ENCODE measurements at places on chromosomes 11 and 22.

- no peak for DNase-seq
Observed at GRCh38 chr11:45900916-45901617, 6.0 kb downstream of the FREY1 start.

GRCh38 chr22:32776802-32777201, 24.7 kb upstream of the TIMP3 start:
- no peak for DNase-seq

- peak; percentile 4 for DNase-seq
Observed at GRCh38 chr11:76918941-76919386, 58.2 kb downstream of the ACER3 start.

- DNase-seq, result no peak
Observed at GRCh38 chr11:13105237-13105844, 96.2 kb downstream of the RASSF10 start.

DNA sequence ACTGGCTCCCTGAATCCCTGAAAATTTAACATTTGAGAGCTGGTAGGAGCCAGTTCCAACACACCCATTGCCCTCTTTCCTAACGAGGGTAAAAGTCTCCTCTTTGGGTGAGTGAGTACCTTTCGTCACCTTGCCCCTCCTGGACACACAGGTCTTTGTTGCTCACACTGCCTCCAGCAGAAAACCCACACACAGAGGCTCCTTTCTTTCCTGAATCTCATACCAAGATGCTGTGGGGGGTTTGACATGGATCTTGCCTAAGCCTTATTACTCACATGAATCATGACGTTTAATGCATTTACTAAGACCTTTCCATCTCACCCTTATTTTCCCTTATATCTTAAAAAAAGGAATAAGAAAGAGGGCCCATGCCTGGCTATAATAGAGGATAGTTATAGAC, 53.0 kb downstream of the PARVA start:
- DNase-seq, result no peak

DNA sequence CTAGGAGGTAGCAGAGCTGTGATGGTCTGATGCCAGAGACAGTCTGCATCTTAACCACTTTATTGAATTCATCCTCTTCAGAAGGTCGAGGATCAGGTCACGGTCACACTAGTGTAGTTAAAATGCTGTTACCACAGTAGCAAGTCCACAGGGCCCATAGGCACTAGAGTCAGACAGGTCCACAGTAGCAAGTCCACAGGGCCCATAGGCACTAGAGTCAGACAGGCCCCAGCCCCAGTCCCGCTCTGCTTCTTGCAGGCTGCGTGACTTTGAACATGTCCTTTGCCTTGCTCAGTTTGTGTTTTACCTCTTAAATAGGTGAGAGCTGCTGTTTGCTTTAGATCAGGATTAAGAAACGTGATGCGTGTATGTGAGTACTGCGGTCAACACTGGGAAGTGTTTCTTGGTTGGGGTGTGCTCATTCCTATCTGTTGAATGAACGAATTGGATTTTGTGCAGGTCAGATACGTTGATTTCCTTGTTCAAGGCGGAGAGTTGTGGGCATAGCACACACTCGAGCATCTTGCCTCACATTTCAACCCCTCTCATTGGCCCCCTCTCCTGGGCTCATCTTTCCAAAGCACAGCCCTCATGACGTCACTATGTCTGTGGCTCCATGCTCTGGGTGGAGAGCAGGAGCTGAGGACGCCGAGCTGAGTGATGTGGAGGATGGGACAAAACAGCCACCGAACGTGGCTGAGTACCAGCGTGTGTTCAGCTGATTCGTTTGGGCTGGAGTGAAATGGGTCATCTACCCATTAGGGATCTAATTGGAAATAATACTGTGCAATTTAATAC, 191.7 kb downstream of the TBC1D22A start:
- DNase-seq, result no peak

DNA sequence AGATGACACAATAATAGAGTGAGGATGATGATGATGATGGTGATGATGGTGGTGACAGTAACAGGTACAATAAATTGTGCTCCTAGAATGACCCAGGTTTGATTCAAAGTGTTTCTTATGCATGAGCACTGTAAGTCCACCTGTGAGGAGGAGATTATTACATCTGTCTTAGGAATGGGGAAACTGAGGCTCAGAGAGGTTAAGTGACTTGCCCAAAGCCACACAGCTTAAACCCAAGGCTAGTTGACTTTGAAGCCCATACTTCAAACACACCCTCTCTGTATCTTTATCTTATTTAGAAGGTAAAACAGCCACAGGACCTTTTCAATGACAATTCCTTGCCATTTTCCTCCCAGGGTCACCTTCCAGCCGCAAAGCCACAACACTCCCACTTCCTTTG, 88.9 kb downstream of the MIAT start:
- DNase-seq, result no peak

GRCh38 chr11:7549681-7550080, 35.9 kb downstream of the PPFIBP2 start:
- no peak for DNase-seq

- no peak for DNase-seq
Observed at GRCh38 chr11:47541070-47541469, 11.9 kb downstream of the CELF1 start.

GRCh38 chr11:112744041-112744440, 217.2 kb upstream of the NCAM1 start:
- no peak for DNase-seq

- DNase-seq, result peak; percentile 54
Observed at GRCh38 chr11:59802639-59803176, 7.9 kb downstream of the MRPL16 start.

DNA sequence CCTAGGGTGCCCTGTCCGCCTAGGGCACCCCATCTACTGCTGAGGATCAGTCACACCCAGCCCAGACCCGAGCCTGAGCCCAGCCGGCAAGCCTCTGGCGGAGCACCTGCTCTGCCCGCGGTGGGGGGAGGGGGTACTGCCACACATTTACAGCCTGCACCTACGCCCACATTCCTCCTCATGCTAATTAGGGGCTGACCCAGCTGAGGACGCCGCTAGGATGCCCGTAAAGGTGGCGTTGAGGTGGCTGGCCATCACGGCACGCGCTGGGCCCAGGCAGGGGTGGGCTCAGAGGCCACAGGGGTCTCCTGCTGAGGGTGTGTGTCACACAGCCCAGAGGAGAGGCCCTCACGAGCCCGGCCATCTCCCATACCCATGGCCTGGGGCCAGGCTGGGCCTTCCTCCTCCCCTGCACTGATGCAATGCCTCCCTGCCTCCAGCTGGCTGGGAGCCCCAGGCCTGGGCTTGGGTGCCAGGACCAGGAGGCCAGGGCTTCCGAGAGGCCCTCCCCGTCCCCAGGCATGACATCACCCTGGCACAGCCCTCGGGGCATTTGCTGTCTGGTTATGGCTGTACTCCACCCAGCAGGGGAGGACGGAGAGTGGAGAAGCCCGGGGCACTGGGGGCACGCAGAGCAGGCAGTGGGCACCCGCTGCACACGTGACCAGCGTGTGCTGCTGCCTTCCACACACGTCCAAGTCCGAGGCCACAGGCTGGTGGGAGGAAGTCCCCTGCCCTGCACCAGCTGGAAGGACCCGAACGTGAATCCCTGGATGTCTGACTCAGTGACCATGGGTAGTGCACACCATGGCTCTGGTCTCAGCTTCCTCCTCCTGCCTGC, 12.7 kb downstream of the DUSP8 start:
- no peak for DNase-seq

DNA sequence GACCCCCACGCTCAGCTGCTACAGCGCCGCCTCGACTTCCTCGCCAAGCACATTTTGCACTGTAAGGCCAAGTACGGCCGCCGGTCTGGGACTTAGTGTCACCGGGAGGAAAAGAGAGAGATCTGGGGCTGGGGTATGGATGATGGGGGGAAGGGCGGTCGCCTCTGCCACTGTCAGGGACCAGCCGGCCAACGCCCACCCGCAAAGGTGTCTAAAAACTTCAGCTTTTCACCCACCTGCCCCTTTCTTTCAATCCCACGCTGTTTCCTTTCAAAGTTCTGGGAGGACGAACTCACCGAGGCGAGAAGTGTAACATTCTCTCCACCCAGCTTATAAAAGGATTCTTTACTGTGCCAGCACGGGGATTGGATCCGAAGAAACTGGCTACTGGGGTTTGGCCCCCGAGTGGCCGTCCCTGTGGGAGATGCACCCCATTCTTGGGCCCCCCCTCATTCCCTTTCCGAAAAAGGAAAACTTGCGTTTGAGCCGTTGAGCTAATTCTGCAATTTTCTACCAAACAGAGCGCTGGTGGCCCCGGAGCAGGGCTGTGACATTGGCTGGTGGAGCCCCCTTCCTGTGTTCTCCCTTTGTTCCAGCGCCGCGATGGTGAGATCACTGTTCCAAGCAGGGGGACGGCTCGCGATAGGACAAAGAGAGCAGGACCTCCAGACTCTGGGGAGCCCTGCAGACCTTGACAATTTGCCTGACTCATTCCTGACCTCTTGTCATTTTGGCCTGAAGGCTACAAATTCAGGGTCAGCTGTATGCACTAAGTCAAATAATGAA, 1.8 kb downstream of the FJX1 start:
- no peak for DNase-seq

DNA sequence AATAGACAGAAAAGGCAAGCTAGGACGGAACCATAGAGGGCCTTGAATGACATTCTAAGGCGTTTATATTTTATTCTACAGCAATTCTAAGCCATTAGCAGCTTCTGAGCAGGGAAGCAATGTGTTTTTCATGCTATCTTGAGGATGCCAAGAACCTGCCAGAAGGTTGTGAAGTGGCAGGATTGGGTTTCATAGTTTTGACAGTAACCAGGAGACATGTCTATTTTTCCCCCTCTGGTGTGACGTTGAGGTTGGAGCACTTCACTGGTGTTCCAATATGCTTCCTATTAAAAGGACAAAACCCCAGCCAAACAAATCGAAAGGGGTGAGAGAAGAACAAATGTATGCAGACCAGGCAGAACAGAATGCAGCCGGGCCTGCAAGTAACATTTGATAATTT, 148.2 kb downstream of the SPATA19 start:
- no peak for DNase-seq

DNA sequence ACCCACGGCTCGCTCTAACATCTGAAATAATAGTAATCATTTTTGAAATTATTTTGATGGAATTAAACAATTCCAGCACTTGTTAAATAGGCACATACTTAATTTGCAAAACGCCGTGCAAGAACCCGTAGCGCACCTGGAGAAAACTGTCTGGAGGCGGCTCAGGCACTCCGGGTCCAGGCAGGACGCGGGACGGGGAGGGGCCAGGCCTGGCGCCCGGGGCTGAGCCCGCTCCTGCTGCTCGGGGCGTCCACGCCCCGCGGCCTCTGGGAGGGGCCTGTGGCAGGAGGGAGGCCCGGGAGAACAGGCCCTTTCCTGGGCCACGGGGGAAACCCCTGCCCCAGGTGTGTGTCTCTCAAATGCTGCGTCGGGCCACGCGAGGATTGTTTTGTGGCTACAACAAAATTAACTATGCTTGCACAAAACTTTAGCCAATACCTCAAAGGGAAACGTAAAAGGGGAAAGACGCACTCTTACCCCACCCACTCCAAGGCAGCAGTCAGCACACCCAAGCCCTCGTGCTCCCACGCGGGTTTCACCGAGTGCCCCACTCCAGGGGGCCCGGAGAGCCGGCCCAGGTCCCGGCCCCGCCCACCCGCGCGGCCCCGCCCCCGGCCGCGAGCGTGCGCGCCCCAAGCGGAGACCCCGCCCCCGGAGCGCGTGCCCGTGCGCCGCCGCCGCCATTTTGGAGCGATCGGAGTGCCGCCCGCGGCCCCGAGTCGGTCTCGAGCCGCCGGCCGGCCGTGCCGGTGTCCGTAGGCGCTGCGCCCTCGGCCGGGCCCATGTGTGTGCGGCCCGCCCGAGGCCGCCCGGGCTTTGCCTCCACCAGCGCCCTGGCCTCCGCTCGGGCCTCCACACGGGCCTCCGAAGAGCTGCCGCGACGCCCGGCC, at the start of gene PPP6R2:
PPP6R2 (plus strand) TSS at position 677 of the 890 bp plus-strand sequence. CDS start 50,582 bp downstream, outside the sequence.
- peak; percentile 89 for DNase-seq

DNA sequence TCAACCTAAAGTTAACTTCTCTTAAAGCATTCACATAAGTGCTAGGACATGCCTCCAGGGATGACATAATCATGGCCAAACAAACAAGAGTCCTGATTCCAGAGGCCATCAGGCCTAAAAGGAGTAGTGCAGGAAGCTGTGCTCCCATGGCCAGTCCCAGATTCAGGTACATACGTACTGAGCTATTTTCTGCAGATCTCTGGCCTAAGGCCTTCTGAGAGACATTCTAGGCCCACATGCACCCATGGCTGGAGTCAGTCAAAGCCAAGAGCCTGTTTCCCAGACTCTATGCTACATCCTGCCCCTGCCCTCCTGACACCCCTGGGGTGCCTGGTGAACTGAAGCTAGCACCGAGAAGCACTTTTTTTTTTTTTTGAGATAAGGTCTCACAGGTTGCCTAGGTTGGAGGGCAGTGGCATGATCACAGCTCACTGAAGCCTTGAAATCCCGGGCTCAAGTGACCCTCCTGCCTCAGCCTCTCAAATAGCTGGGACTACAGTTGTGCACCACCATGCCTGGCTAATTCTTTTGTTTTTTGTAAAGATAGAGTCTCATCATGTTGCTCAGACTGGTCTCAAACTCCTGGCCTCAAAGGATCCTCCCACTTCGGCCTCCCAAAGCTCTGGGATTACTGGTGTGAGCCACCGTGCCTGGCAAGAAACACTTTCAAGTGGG, 553 bp downstream of the CD3D start:
- DNase-seq, result no peak

DNA sequence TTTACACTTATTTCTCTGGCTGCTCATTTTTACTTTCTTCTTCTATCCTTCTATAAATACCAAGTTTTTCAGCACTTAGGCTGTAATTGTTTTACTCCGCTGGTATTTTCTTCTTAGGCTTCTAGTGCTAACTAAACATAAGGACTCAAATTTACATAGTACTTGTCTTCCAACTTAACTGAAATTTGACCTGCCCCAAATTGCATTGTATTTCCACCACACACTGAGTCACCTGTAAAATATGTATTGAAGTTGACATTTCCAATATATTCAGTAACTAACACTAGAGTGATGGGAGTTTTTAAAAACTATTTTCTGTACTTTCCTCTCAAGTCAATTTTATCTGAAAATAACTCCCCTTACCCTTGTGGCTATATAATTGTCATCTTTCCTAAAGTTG, 1794.1 kb upstream of the RAG2 start:
- no peak for DNase-seq

DNA sequence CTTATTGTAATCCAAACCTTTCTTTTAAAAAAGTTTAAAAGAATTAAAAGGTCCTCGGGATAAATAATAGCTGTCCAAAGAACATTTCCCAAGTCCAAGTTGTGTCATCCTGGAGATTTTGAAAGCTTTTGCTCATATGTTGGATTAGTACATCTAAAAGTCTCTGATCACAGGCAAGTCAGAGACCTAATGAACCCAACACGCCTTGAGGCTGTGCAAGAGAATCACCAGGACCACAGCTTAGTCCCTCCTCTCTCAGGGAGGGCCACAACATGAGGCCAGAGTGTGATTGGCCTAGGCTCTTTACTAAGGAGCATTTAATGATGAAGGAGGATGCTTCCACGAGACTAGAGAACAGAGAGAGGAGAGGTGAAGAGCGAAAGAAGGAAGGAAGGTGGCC, 98.7 kb upstream of the OR5AK2 start:
- no peak for DNase-seq

GRCh38 chr11:12664385-12664784, 9.8 kb upstream of the TEAD1 start:
- no peak for DNase-seq
